Spleen (tissue), 13 donors: ENCODE measurements at places on chromosomes 4 and X. TPM values are rescaled to one million over a fixed set of nuclear protein-coding genes. Genes with fewer than 3 reads are reported as not detected.
A peak's percentile ranks its signal among the peaks of the same experiment; 100 is the strongest.

DNA sequence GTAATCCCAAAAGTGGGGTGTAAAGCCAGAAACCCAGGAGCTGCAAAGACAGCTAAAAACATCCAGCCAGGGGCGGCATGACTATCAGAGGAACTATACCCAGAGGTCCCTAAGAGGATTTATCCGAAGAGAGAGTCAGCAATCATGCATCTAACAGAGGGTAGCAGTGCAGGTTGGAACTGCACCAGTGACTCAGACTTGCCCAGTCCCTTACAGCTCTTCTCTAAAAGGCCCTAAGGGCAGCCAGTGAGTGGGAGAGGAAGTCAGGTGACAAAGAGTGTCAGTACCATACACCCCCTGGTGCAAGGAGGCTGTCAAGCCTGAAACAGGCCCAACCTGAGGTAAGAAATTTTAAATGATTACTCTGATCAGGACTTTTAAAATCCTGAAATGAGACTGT lies 88.1 kb downstream of the CAMK2D start:
- peak; percentile 56 for DNase-seq

DNA sequence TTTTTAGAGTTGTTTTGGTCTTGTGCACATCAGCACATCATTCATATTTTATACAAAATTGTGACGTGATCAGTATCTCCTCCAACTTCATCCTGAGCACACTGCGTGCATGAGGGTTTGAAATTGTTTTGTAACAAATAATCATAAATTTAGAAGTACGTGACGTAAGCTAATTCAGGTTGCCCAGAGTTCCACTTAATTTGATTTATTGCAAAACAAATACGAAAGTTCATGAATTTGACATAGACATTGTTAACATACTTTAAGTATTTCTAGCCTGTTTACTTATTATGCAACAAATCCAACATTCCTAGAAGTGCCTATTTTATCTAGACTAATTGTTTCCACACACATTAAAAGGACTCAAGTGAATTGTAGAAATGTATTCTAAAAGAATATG lies 48.3 kb downstream of the MAP7D3 start:
- DNase-seq = no peak

DNA sequence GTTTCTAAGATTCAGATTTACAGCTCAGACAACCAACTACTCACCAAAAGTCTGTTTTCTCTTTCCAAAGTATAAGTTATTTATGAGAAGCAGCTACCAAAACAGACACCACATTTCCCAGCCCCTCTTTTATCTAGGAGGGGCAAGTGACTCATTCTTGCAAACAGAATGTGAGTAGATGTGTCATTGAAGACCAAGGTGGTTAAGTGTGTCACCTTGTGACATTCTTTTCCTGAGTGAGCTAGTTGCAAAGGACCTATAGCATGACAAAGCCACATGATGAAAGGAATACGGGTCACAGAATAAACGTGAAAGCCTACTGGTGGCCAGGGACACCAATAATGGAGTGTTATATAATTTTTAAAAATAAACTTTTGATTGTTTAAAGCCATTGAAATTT lies 50.0 kb downstream of the SLC7A11 start:
- DNase-seq = no peak

DNA sequence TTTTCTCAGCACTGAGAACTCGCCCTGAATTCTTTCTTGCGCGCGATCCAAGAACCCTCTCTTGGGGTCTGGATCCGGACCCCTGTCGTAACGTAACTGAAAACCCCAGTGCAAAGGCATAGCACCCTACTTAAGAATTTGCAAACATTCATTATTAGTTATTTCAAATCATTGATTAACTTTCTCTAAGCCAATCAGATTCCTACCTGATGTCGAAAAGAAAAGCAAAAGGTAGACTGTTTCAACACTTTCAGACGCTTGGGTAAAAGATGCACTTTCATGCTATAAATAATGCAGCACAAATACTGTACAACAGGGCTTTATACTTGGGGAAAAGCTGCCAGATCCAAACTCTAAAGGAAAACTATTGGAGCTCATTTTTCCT lies 817 bp upstream of the WDR19 start:
- no peak for DNase-seq

GRCh38 chrX:131854581-131854980 lies 168.5 kb upstream of the STK26 start:
- DNase-seq = no peak

- DNase-seq = no peak
Measured at GRCh38 chrX:46036508-46036907, 508.7 kb downstream of the ZNF674 start.

DNA sequence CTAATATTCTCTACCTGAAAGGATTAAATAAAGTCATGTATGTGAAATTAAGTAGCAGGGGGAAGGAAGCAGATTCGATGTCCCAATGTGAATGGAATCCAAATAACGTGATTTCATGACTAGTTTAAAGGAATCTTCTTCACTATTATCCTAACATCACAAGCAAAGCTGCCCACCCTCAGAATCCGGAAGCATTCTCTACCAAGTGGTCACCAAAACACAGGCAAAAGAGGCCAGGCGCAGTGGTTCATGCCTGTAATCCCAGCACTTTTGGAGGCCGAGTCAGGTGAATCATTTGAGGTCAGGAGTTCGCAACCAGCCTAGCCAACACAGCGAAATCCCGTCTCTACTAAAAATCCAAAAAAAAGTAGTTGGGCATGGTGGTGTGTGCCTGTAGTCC lies 212.9 kb downstream of the LDB2 start:
- DNase-seq = no peak

DNA sequence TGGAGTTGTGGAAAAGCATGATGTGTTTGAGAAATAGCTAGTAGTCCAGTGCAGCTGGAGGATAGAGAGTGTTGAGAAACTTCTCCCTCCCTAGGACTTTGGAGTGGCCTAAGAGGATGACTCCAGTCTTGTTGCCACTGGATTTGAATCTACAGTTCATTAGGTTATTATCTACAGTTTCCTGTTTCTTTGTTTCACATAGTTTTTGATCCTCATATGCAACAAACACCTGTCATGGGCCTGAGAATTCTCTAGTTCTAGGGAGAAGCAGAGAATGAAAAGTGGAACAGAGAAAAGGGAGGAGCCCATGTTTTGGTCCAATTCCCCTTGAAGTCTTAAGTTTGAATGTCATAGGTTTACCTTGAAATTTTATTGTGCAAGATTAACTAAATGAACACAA lies 73.6 kb upstream of the TBC1D9 start:
- no peak for DNase-seq

DNA sequence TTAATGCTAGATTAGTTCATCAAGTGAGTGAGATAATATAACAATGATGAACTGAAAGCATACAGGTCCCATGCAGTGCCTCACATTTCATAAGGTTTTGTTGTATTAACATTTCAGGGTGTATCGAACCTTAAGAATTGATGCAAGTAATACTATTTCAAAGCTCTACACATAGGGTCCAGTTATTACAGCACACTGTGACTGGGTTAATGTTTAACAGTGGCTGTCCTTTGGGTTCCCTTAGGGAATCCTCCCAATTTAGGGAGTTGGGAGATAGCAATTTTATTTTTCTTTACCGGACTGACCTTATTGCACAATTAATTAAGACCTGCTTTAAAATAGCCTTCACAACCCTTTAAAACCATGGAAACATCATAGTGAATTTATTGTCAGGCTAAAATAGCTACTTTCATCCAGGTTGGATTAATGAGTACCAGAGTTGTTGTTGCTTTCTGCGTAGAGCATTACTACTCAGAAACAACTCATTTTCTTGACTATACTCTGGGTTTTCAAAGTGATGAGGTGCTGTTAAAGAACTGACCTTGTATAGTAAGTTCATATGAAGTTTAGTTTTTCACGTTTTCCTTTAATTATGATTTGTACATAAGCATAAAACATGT lies 134.4 kb downstream of the AKAP4 start:
- no peak for DNase-seq

DNA sequence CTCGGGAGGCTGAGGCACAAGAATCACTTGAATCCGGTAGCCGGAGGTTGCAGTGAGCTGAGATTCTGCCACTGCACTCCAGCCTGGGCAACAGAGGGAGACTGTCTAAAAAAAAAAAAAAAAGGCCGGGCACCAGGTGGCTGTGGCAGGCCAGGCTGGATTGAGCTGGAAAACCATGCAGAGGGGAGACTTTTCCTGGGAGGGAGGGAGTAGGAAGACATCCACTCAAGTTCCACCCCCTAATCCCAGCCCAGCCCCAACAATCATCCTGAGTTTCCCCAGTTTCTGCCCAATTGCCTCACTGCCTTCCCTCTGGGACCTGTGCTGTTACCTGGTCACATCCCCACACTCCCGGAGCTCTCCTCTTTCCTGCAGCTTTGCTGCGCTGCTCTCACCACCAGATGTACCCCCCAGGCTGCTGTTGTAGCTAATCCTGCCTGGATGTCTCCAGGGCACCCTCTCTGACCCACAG lies 9.0 kb upstream of the TSPYL2 start:
- DNase-seq = peak; percentile 55

DNA sequence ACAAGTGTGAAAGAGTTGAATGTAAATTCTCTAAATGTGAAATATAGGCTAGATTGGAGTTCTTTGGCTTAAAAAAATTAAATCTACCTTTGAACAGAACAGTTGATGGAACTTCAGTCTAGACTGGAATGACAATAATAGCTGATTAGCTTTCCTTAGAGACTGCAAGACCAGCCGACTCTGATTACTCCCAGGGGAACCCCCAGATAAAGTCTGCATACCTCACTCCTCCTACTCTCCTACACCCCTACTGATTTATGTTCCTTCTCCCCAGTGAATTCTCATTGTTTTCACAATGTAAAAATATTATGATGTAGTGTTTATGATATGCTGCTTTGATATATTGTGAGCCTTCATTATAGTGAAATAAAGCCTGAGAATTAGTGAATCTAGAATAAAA lies 241.3 kb downstream of the CFAP299 start:
- DNase-seq = no peak

- DNase-seq = no peak
Measured at GRCh38 chr4:55183926-55184599, 58.7 kb upstream of the KDR start.

The CCDC120 gene
- total RNA-seq = 7.1 TPM

The GIMD1 gene
- not detected for total RNA-seq

The RHOH gene
- total RNA-seq = 86.3 TPM

The PNMA3 gene
- 2.9 TPM for total RNA-seq

The S100G gene
- not detected for total RNA-seq

The SMIM10L2A gene
- total RNA-seq = 2.3 TPM
